ENCODE measurements at places on chromosomes 6 and 20. TPM values are rescaled to one million over a fixed set of nuclear protein-coding genes. Genes with fewer than 3 reads are reported as not detected.
A peak's percentile ranks its signal among the peaks of the same experiment; 100 is the strongest.

DNA sequence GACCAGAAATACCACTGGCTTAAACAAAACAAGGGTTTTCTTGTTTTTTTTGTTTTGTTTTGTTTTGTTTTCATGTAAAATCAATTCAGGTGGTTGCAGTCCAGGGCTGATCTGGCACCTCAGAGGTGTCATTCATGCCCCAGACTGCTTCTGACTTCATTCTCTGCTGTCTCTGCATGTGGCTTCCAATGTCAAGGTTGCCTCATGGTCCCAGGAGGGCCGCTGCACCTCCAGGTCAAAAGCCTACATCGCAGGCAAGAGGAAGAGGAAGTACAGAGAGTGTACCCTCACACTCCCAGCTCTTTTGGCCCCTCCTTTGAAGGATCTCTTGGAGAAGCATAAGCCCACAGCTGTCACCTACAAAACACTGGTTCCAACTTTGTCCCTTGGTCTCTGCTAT is 1.4 kb upstream of the BTN3A1 start:
- DNase-seq = no peak

GRCh38 chr6:53752856-53753255 is 41.9 kb upstream of the LRRC1 start:
- no peak for DNase-seq

GRCh38 chr6:148342350-148343046 is at the start of gene SASH1:
TSS of gene SASH1 (plus strand) at chr6:148342838. CDS start at chr6:148343068, 230 bp downstream.
- DNase-seq = peak; percentile 63

GRCh38 chr20:39524371-39524911 is 562.3 kb downstream of the DHX35 start:
- DNase-seq = no peak

DNA sequence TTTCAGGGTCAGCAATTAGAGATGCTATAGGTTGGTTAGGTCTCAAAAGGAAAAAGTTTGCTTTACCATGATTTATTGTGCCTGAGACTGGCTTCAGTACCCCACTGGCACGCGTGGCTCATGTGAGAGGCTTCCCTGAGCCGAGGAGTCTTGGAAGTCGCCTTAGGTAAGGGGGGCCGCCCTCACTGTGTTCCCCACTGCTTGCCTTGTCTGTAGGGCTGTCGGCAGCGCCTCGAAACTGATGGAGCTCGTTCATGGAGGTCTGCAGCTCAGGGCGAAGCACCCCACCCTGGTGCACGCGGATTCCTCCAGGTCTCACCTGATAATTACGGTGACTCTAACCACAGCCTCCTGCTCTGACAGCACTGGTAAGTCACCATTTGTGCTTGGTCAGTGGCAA is 39.2 kb downstream of the FRMD1 start:
- DNase-seq = peak; percentile 1

DNA sequence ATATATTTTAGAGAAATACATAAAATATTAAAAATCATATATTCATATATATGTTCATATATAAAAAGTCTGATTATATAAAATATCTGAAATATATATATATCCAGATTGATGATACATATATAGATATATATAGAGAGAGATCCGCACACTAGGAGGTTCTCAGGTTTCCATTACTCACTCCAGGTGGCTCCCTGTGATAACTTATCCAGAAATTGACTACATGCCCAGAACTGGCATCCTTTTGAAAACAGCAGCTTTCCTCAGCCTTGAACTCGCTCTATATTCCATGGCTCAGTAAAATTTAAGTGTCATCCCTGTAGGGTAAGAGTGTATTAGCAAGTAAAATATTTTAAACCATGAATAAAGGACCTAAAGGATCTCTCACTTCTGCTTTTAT is 206.8 kb downstream of the TINAG start:
- no peak for DNase-seq

DNA sequence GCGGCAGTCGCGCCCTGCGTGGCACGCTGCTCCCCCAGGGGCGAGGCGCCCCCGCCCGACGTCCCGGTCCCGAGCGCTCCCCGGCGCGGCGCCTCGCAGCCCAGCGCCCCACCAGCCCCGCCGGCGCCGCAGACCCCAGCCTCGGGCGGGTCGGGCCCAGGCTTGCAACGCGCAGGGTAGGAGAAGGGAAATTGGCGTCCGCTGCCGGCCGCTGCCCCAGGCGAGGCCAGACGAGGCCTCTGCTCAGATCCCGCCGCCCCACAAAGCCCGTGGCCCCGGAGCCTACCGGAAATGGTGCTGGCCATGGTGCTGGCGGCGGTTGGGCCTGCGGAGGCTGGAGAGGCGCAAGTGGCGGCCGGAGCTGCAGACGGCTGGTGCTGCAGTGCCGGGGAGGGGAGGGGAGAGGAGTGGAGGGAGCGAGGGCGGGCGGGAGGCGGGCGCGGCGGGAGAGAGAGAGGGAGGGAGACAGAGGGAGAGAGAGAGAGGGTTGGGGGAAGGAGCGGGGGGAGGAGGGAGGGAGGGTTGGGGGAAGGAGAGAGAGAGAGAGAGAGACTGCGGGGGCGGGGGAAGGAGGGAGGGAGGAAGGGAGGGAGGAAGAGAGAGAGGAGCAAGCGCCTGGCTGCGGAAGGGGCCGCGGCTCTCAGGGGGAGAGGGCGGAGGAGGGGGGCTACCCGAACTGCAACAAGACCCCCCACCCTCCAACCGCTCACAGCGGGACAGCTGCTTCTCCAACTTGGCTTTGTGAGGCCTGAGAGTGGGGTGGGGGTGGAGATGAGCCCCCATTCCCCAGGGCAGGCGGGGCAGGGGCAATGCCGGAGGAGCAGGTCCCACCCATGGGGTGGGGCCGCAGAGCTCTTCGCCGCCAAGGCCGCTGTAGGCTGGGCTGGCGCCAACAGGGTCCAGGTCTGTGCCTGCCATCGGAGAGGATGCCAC is at the start of gene STMN3:
STMN3 (minus strand) TSS at position 384 of the 933 bp plus-strand sequence; CDS start at position 305, 79 bp downstream.
- peak; percentile 75 for DNase-seq

- DNase-seq = no peak
Observed at GRCh38 chr20:37249304-37249703, 12.3 kb downstream of the GHRH start.

The FAM217A gene
- total RNA-seq = not detected

The PTCRA gene
- not detected for total RNA-seq

The PROKR2 gene
- 5.2 TPM for total RNA-seq
